ENCODE measurements at places on chromosomes 11 and 22.

- DNase-seq = no peak
Measured at GRCh38 chr11:107710301-107710700, 1.6 kb downstream of the SLN start.

- no peak for DNase-seq
Measured at GRCh38 chr11:129383502-129383901, 7.9 kb downstream of the BARX2 start.

- no peak for DNase-seq
Measured at GRCh38 chr11:65786786-65787636, at the start of gene OVOL1. OVOL1 (plus strand) TSS chr11:65787063; CDS start chr11:65787374, 311 bp downstream.

- DNase-seq = peak; percentile 22
Measured at GRCh38 chr22:27105142-27106025, 448.0 kb downstream of the MIAT start.

GRCh38 chr11:16992846-16993245 is 21.4 kb downstream of the PLEKHA7 start:
- DNase-seq = no peak

GRCh38 chr11:95434489-95435057 is 203.6 kb upstream of the SESN3 start:
- DNase-seq = no peak

GRCh38 chr11:84117394-84117793 is 831.2 kb upstream of the CCDC90B start:
- no peak for DNase-seq

GRCh38 chr22:48299801-48300200 is 1527.9 kb downstream of the BRD1 start:
- DNase-seq = no peak

DNA sequence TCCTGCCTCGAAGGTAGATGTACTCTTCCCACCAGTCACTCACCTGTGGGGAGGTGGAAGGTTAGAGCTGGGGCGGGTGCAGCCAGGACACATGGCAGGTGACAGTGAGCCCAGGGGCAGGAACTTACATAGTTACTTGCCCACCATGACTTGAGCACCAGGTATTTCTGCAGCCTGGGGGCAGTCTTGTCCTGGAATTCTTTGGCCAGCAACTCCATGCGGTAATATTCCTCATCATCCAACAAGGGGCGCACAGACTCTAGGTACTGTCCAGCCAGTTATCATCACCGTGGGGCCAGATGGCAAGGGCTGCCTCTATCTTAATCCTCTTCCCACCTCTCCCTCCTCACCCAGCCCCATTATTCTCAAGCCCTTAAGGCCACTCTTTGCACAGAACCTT is 2.2 kb downstream of the CPT1B start:
- no peak for DNase-seq

GRCh38 chr11:73129198-73129597 is 12.9 kb downstream of the FCHSD2 start:
- DNase-seq = no peak

DNA sequence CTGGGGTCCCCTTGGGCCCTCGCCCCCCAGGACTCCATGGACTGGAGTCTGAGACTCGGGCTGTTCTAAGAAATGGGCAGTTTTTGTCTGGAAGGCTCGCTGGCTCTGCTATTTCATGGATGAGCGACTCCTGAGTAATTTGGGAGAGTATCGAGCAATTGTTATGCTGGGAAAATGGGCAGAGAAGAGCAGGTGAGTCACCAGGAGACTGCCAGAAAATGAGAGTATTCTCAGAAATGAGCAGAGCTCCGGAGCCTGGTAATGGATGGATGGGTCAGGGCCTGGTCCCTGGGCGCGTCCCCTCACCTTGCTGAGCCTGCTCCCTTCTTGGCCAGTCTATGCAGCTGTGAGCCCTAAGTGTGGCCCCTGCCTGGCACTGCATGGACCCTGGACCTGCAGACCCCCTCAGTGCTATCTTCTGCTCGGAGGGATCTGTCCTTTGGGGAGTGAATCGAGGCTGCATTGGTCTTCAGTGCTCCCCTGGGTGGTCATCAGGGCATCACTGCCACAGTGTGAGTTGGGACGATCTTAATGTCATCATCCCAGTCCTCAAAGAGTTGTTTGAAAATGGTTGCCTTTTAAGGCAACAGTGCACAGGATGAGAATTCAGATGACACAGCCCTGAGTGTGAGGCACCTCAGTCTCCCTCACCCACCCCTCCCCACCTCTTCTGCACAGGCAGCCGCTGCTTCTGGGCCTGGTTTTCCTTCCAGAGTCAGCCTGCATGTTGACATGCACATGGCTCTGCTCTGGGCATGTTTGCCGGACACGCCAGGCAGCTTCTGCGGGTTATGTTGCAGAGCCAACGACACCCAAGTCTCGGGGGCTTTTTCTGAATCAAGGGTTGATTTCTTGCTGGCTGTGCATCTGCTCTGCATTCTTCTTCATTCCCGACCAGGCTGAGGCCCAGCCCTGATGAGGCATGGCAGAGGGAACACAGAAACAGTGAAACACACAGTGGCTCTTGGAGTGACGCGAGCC is 519.0 kb downstream of the TBC1D22A start:
- DNase-seq = no peak

GRCh38 chr11:49995565-49995964 is 13.2 kb upstream of the OR4C12 start:
- DNase-seq = peak; percentile 37

DNA sequence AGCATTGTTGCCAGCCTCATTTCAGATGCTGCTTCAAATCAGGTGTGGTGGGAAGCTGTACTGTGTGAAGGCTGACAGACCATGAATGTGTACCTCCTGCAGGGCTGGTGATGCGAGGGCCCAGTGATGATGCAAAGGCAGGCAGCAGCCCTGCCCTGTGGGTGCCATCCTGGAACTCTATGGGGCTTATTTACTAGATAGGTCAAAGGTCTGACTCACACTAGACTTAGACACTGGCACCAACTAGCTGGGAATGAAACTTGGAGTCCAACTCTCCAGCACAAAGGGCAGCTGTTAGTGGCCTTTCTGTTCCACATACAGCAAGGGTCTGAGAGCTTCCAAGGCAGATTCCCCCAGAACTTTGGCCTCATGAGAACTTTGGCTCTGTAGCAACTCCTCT is 138.4 kb downstream of the TTC17 start:
- no peak for DNase-seq

GRCh38 chr22:22021162-22021750 is 38.7 kb upstream of the TOP3B start:
- no peak for DNase-seq

DNA sequence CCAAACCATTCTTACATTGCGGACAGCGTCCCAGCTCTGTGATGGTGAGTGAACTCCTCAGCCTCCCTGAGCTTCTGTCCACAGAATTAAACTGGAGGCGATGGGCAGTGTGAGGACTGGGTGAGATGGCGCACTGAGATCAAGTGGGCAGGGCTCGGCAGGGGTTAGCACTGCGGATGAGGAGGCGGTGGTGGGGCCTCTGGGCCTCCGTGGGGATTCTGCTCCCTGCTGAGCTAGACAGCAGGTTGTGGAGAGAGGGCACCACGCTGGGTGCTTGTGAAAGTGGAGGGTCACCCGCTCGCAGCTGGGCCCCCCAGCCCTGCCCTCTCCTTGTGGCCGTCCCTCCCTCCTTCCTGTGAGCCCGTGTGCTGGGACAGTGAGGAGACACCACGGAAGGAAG is 25.6 kb upstream of the PARVG start:
- no peak for DNase-seq

GRCh38 chr22:39947220-39948216 is 12.7 kb upstream of the TMA7B start:
- no peak for DNase-seq

GRCh38 chr11:111538407-111539114 is 2.0 kb upstream of the LAYN start:
- DNase-seq = no peak

DNA sequence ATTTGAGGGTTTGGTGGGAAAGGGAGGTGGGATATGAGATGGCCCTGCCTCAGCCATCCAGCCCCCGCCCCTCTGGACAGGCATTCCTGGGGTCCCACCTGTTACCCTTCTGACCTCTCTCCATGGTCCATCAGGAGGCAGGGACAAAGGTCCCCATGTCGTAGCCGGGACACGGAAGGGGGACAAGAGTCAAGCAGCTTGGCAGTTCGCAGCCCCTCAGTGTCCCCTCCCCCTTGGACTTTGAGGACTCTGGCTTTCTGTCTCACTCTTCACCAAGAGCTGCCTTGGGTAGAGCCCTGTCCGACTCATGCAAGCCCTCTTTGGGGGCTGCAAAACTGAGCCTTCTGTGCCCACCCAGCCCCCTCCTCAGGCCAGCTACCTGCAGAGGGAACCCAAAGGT is 30.2 kb downstream of the TRIM29 start:
- no peak for DNase-seq

- no peak for DNase-seq
Measured at GRCh38 chr11:64786308-64786707, 8.0 kb upstream of the SF1 start.

DNA sequence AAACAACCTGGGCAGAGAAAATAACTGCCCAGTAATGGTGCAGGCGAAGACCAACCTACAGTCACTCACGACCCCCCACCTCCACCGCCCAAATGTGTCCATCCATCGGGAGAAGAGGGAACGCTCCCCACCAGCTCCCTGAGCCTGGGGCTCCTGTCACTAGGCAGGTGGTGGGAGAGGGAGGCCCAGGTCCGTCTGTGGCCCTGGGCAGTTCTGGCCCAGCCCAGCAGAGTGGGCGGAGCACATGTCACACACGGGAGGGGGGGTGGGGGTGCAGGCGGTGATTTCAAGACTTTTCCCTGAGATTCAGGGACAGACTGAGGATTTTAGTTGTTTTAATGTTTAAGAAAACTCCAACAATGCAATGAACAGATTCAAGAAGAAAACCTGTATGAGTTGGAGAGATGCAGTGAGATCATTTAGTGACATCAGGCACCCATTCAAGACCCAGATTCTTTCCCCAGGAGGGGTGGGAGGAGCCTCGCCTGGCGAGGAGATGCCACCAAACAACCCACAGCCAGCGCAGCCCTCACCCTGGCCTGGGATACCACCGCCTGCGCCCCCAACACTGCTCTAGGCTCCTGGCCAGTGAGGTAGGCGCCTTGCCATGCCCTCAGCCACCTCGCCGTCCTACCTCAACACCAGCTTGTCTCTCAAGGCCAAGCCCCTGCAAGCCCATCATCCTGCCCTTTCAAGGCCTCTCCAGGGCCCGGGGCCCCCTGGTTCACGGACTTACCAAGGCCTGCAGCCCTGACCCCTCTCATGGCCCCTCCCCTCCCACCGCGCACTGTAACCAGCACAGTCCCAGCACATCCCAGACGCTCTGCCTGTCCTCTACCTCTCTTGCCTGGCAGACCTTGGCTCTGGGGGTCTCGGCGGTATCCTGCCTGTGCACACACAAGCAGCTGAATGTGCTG is 36.8 kb downstream of the TBX1 start:
- no peak for DNase-seq

- no peak for DNase-seq
Measured at GRCh38 chr11:117289795-117290194, 1.4 kb upstream of the BACE1-AS start.

DNA sequence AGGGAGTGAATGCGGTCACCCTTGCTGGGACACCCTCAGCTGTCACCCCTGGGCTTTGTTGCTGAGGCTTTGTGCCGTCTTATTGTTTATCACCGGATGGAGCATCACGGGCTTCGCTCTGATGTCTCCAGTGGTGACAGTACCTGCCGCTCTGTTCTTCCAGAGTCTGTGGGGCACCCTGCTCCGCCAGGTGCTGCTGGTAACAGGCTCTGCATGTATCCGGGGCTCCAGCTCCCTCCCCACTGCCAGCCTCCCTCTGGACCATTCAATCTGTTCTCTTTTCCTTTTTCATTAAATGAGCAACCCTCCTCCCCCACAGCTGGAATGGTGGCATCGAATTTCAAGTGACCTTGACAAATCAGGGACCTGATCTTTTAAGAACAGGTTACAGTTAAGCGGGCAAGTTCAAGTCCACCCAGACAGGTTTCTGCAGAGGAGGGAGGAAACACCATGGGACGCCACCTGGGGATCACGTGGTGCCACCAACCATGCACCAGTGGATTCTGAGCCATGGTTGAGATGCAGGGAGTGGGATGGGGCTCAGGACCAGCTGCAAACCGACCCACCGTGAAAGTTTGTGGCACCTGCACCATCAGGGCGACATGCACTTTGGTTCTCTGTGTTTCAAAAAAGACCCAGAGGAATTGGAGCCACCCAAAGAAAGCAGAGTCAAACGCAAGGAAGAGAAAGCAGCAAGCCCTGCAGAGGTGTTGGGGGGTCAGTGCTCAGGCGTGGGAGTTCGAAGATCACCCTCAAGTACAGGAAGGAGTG is 89.3 kb downstream of the BCR start:
- no peak for DNase-seq

- DNase-seq = no peak
Measured at GRCh38 chr22:44802956-44803355, 50.6 kb downstream of the ARHGAP8 start.

- no peak for DNase-seq
Measured at GRCh38 chr11:115674176-115674936, 170.1 kb upstream of the CADM1 start.

DNA sequence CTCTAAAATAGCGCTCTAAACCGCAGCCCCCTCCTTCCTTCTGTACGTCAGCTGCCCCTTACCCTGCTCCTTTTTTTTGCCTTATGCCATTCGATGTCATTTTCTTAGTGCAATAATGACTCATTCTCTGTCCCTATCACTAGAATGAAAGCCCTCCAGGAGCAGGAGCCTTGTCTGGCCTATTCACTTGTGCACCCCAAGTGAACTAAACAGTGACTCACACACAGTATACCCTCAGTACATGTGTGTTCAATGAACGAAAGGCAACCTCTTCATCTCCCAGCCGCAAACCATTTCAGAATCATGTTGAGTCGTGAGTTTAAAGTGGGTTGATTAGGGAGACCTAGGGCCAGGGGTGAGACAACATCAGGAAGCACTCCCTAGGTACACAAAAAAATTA is 50.7 kb upstream of the SPATA19 start:
- no peak for DNase-seq

GRCh38 chr11:63404161-63404935 is 34.8 kb downstream of the SLC22A9 start:
- no peak for DNase-seq

DNA sequence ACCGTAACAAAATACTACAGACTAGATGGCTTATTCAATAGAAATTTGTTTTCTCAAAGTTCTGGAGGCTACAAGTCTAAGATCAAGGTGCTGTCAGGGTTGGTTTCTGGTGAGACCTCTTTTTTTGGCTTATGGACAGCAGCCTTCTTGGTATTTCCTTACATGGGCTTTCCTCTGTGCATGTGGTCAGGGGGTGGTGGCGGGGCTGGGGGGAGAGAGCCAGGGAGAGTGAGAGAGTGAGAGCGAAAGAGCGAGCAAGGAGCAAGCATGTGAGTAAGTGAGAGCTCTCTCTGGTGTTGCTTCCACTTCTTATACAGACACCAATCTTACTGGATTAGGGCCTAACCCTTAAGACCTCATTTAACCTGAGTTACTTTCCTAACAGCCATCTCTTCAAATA is 181.5 kb downstream of the TMEM135 start:
- no peak for DNase-seq
